Stimulated activated CD8-positive, alpha-beta memory T cell treated with anti-CD3 and anti-CD28 coated beads, Interleukin-2, amount 100 ng/mL, for 48 hours (primary cell): ENCODE measurements at places on chromosomes 3 and 15.

GRCh38 chr15:41215708-41216107, 14.8 kb downstream of the EXD1 start:
- DNase-seq = no peak

DNA sequence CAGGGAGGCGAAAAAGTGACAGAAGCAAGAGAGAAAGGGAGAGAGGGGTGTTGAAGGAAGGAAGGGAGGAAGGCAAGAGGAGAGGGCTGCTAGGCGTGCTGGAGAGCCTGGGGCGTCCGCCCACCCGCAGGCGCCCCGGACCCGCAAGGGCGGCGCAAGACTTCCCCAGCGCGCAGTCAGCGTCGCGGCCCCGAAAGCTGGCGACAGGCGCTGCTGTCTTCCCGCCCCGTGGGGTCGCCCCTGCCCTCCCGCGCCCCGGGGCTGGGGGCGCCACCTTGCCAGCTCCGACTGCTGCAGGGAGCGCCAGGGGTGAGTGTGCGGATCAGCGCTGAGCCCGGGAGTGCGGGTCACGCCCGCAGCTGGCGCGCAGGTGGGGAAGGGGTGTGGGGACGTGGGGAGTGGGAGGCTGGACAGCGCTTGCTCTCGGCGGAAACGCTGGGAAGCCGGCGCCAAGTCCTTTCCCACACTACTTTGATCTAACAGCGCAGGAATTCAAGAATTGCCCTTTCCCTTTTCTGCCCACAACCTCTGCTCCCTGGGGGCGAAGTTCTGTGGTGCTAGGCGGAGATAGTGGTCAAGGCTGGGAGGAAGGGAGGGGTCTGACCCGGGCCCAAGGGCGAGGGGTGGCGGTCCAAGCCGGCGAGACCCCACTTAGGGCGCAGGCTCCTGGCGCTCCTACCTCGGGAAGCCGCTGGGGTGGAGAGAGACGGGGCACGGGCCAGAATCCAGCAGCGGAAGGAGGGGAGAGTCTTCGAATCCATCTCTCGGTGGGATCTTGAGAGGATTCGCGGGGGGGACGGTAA, 266.1 kb downstream of the CGGBP1 start:
- no peak for DNase-seq

GRCh38 chr3:52841211-52841980, 6.6 kb upstream of the MUSTN1 start:
- no peak for DNase-seq

DNA sequence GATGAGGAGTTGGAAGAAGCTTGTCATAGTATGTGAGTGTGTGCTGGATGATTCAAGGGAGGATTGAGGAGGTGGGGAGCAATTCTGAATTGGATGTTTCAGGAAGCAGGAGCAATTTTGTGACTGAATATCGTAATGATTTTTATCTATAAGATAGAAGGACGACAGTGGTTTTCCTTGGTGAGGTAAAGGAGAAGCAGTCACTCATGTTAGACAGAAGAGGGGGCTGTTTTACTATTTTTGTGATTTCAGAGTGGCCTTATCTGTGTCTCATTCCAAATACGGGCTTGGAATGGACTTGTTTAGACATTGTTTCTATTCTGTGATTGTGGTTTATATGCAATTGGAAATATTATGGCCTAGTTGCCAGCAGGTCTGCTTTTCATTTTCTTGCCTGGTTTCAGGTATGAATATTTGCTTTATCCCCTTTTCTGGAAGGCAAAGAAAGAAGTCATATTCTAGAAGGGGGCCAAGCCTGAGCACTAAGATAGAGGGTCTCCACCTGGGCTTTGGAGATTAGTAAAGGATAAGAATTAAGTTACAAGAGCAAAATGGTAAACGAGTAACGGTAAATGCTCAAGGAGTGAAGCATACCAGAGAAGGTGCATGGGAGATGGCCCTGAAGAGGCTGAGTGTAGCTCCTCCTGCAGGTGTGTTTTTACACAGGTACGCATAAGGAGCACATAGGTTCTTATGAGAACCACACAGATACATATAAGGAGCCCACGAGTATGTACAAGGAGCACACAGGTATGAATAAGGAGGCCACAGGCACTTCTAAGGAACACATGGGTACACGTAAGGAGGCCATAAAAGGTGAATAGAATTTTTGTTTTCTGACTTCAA, 124.6 kb upstream of the KCNAB1 start:
- no peak for DNase-seq

DNA sequence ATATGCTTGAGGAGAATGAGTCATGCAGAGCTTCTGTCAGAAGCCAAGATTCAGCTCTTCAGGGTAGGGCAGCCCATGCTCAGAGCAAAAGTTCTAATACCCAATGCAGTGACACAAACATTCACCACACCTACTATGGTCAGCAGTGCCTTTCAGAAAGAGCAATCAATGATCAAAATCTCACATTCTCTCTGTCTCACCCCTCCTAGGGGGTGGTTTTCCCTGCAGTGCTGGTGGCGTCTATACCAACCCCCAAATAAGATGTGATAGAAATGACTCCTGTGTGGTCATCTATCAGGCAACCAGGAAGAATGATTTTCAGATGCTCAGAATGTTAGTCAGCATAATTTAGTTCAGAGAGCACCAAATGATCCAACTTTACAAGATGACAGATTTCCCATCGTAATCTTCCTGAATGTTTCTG, 385.3 kb downstream of the NTRK3 start:
- no peak for DNase-seq

- no peak for DNase-seq
Measured at GRCh38 chr3:128435058-128435457, 31.6 kb downstream of the DNAJB8 start.

DNA sequence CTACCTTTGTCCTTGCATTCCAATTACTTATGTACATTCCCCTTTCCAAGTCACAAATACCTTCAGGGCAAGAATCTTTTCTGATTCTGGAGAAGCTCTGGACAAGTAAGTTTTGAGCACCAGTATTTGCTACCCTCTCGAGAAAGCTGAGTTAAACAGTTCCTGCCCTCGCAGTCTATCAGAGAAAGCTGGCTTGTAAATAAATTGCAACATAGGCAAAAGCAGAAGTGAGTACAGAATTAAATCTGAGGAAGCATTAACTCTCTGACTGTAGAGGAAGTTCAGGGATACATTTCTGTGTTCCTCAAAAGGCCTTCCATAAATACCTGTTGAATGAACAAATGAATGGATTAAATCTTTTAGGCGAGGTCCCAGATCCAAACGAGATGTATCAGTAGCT, 1.2 kb downstream of the OSBPL11 start:
- no peak for DNase-seq

DNA sequence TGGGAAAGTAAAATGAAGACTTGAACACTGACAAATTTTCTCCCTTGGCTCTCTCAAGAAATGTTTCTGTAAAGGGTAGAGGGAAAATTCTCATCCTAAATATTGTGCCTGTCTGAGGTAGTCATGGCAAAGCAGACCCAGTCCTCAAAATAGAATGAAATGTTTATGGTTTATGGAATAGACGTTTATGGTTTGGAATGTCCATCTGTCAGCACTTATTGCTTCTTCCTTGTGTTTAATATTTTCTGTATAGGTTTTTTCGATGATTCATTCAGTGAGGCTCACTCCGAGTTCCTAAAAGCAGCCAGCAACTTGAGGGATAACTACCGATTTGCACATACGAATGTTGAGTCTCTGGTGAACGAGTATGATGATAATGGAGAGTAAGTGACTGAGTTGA, 13.9 kb downstream of the ELL3 start:
- no peak for DNase-seq

- no peak for DNase-seq
Measured at GRCh38 chr15:49731187-49732099, 110.6 kb downstream of the DTWD1 start.

GRCh38 chr3:65268426-65268825, 580.6 kb upstream of the ADAMTS9 start:
- DNase-seq = no peak

DNA sequence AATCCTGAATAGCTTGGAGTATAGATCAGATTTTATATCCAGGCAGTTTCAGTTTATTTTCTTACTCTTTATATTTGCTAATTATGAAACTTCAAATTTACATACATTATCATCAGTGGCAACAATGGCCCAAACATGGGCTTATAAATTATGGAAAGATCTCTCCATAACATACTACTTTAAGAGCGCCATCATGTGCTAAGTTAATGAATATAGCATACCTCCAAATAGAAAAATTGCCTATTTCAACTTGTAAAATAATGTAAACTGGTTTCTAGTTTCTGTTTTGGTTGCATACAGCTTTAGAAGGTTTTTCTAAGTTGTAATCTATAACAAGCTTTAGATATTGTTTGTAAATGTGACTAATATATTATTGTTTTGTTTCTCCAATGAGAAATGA, 531.3 kb upstream of the UBE2E2 start:
- no peak for DNase-seq

DNA sequence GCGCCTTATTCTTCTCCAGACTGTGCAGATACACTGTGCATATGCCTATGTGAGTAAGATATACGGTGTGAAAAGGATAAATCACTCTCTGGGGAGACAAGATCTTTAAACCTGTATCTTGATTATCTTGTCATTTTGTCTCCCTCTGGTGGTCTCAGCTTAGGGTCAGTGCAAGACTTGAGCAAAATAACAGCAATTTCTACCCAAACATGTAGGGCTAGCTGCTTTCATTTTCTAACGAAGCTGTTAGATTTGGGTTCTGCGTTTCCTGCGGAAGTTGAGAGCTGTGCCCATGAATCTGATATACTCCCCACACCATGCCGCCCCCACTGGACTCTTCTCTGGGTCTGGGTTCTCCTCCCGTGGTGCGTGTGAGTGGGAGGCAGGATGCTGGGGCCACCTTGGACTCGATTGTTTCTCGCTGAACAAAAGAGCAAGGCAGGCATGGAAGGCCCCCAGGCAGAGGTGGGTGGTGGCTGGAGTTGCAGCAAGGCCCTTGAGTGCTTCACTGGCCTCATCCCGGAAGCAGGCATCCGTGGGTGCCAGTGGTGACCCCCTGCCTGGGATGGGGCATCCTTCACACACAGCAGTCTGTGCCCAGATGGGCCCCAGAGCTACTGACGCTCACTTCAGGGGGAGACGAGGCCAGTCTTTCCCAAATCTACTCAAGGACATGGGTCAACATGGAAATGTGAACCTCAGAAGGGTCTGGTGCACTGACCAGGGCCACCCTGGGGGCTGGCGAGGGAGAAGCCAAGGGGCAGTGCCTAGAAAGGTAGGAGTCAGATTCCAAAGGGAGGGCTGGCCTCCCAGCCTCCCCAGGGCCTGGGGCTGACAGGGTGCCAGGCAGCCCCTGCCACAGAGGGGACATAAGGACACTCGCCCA, 179.6 kb downstream of the NSMCE3 start:
- DNase-seq = no peak

DNA sequence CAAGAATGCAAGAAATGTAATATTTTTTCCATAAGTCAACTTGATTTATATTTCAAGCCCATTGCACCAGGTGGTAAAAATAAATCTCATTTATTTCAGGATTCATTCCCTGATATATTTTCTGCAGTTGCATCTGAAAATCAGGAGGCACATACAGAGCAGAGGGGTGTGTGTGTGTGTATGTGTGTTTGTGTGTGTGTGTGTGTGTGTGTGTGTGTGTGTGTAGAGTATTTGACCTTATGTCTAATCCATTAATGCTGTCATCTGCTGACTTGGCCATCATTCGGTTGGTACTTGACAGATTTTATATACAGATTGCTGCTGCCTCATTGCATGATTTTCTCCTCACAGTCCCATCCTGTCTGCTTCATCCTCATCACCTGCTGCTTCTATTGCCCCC, 118.5 kb downstream of the SERPINI1 start:
- no peak for DNase-seq

- no peak for DNase-seq
Measured at GRCh38 chr15:94125698-94126097, 105.7 kb upstream of the MCTP2 start.

- DNase-seq = no peak
Measured at GRCh38 chr15:40398413-40398873, 7.2 kb upstream of the IVD start.
